ENCODE measurements at places on chromosomes 3 and 15. TPM values are rescaled to one million over a fixed set of nuclear protein-coding genes. Genes with fewer than 3 reads are reported as not detected.

The CDHR4 gene
- total RNA-seq, result not detected

- DNase-seq, result no peak
Measured at GRCh38 chr3:25692341-25692740, 27.6 kb upstream of the TOP2B start.

DNA sequence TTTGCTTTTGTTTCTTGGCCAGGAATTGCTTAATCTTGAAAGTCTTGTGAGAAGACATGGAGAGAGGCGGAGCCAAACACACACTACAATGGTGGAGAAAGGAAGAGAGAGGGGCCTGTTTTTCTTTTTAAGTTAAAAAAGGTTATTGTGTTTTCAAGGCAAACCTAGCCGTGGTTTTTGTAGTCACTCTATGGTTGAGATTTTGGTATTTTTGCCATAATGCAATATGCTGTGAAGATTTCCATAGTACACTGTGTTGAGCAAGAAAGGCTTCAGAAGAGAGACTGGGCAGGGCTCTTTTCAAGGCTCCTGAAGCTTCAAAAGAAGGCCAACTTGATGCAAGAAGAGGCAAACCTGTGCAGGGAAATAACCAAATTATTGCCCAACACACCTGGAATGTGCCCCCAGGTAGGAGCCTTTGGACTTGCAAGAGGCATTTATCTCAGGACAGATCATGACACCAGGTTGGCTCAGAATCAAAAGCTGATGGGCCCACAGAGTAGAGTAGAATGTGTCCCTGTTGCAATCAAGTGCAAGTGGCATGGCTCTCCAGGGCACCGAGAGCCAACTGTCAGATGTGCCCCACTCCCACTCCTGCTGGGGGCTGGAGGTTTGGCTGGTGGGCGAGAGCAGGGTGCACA lies 22.1 kb downstream of the AMOTL2 start:
- DNase-seq, result no peak

The EFCAB12 gene
- total RNA-seq, result 0.06 TPM

- no peak for DNase-seq
Measured at GRCh38 chr3:197736010-197736490, 654 bp downstream of the RUBCN start.

The MST1R gene
- 0.21 TPM for total RNA-seq

The KIF23 gene
- total RNA-seq, result 67.5 TPM

DNA sequence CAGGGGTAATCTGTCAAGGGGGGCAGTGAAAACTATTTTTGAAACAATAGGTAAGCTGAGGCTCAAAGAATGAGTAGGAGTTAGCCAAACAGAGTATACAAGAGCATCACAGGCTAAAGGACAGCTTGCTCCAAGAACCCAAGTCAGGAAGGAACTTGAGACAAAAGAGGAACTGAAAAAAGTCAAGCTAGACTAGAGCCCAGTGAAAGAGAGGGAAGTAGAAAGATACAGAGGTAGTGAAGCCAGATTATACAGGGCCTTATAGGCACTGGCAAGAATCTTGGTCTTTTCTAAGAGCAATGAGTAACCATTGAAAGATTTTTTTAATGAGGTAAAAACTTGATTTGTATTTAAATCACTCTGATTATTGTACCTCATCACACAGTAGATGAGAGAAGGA lies 69.9 kb downstream of the FILIP1L start:
- no peak for DNase-seq

The NDUFB5 gene
- 281 TPM for total RNA-seq

The NOX5 gene
- total RNA-seq, result not detected

- no peak for DNase-seq
Measured at GRCh38 chr3:128335621-128336296, 130.9 kb downstream of the DNAJB8 start.

GRCh38 chr3:16430717-16431630 lies 82.5 kb downstream of the RFTN1 start:
- no peak for DNase-seq

DNA sequence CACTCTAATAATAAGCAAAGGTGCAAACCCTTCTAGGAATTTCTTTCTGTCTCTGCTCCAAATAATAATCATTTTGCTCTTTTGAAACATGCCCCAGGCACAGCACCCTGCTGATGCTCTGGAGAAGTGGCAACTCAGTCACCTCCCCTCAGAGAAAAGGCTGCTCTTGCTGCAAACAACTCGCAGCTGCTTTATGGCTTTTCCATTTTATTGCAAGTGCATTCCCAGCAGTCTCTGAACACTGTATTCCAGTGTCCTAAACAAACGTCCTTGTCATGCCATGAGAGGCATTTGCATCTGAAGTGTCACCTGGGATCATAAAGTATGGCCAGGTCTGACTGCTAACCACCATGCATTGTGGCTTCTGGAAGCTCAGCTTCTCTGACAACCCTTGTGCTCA lies 358.1 kb upstream of the TRIM42 start:
- DNase-seq, result no peak

GRCh38 chr3:33791477-33792166 lies 6.8 kb upstream of the PDCD6IP start:
- no peak for DNase-seq

DNA sequence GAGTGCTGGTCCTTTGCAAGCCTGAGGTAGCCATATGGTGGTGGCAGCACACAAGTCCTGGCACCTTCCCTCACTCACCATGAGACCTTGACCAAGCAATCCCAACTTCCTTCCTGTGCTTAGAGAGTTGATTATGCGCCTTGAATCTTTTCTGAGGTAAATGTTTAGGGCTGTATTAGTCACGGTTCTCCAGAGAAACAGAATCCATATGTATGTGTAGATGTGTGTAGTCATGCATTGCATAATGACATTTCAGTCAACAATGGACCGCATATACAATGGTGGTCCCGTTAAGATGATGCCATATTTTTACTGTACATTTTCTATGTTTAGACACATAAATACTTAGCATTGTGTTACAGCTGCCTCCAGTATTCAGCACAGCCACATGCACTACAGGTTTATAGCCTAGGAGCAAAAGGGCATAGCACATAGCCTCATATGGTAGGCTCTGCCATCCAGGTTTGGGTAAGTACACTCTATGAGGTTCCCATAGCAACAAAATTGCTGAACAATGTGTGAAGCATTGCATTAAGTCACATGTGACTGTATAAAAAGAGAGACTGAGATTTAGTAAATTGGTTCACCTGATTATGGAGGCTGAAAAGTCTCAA lies 20.2 kb upstream of the NUP210 start:
- no peak for DNase-seq

GRCh38 chr15:72420576-72420975 lies 22.5 kb downstream of the TMEM202 start:
- no peak for DNase-seq

DNA sequence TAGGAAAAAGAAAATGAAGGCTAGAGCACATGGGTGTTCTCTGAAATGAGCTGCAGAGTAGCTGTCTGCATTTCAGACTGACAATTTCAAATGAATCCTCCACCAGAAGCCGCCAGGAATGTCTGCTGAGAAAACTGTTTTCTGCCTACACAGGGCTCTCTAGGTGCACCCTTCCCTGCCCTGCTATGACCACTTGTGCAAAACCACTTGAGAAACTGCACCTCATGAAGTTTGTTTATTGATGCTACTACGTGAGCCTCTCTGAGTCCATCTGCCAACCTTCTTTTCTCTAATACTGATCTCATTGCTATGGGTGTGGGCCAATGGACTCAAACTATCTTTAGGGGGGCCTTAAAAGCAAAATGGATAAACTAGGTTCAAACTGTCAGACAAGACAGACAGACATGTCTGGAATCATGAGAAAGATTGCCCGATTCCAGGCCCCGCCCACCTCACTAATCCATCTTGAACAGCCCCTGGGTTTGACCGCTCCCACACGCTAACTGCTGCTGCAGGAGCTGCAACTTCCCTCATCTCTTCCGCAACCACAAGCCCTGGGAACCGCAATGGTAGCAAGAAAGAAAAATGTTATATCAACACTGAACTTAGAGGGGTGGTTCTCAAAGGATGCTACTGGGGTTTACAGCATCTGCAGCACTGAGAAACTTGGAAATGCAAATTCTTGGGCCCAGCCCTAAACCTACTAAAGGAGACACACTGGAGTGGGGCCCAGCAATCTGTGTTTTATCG lies 9.0 kb upstream of the CD47 start:
- DNase-seq, result no peak

GRCh38 chr3:76438971-76439370 lies 600.9 kb upstream of the ROBO2 start:
- no peak for DNase-seq

The C3orf70 gene
- total RNA-seq, result 1.3 TPM

- DNase-seq, result no peak
Measured at GRCh38 chr3:174199696-174200095, 659.4 kb upstream of the NAALADL2 start.

- no peak for DNase-seq
Measured at GRCh38 chr15:82176542-82176941, 86.0 kb downstream of the EFL1 start.

Data from H4 (cell line).